ENCODE measurements at places on chromosomes 4 and X.
A peak's percentile ranks its signal among the peaks of the same experiment; 100 is the strongest.

DNA sequence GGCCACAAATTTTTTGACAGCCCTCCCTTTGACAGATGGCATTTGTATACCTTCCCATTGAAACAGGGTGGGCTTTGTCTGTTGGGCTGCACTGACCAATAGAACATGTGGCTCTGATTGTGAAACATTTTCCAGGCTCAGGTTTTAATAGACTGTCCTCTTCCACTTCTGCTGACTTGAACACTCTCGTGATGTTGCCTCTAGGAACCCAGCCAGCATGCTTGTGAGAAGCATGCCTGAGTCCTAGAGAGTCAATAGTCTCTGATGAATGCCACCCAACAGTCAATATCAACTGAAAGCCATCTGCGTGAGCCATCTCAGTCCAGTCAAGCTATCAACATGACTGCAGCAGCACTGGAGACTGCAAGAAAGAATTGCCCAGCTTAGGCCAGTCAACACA, 290.0 kb downstream of the SLC7A11 start:
- no peak for DNase-seq

GRCh38 chr4:114041117-114041475, 61.6 kb upstream of the ARSJ start:
- no peak for DNase-seq

DNA sequence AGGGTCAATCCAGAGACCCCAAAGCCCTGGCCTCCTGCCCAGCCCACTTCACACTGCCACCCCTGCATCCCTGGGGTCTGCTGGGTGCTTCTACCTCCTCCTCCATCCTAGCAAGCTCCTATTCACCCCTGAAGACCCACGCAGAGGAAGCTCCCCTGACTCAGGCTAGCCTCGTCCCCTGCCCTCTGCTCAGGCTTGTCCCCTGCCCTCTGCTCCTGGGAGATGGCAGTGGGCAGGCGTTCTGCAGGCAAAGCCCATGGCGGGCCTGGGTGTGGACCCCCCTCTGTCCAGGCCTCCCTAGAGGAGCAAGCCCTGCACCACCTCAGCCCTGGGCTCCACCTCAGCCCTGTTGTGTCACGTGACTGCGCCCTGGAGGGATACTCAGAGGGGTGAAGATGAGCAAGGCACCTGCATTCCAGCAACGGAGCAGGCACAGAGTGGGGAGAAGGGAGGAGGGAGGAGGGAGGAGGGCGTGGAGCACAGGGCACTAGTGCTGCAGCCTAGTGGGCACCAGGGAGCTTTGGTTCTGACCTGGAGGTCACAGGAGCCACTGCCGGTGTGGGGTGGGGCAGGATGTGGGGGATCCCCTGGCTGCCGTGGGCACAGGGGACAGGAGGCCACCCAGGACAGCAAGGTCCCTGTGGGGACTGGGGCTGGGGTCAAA, 27.6 kb upstream of the FGFR3 start:
- DNase-seq = no peak

DNA sequence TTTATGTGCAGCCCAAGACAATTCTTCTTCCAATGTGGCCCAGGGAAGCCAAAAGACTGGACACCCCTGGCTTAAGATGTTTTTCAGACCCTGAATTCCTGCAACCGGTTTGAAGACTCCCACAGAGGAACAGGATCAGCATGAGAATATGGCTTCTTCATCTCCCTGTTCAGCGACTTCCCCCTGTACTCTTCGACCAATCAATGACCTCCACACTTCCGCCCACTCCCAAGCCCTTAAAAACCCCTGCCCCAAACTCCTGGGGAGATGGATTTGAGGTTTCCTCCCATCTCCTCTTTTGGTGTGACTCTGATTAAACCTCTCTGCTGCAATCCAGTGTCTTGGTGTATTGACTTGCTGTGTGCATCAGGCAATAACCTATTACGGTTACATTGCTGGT, 344.4 kb downstream of the NR3C2 start:
- no peak for DNase-seq

DNA sequence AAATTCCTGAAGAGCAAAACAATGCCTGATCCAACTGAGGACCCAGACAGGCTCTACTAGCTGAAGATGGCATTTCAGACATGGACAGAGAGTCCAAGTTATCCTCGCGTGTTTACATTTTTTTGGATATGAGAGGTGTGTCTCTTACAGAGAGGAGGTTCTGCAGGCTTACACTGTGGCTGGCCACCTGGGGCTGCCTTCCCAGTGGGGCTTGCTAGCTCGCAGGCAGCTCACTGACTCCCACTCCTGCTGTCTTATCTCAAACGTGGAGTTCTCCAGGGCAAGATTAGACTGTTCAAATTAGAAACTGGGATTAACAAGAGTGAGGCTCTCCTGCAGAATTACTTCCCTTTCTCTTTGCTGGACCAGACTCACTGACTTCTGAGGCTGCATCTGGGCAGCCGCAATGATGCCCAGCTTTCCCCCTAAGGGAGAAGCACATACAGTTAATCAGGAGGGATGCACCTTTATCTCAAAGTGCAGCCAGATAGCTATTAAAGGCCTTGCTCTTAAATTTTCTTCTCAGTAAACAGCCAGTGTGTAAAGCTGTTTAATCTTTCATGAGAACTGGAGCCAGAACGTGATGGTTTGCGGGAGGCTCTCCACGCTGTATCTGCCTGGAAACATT, 123.0 kb downstream of the ENPP6 start:
- DNase-seq = no peak

DNA sequence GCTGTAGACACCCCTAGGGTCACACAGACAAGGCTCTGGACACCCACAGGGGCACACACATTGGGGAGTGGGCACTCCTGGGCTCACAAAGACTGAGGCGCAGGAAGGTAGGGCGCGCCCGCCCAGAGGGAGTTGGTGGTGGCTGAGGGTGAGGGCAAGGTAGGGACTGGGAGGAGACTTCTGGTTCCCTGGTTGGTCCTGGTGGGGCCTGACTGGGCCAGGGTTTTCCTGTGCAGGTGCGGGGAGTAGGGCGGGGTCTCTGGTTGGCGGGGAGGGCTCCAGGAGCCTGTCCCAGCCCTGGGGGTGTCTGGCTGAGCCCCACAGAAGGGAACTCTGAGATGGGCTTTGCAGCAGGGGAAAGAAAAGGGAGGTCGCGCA, 6.7 kb upstream of the WAS start:
- peak; percentile 31 for DNase-seq

- no peak for DNase-seq
Measured at GRCh38 chr4:84691170-84691691, 108.3 kb downstream of the CDS1 start.

GRCh38 chr4:71784569-71785197, 804 bp upstream of the GC start:
- DNase-seq = no peak

GRCh38 chr4:61805227-61805626, 605.1 kb downstream of the ADGRL3 start:
- no peak for DNase-seq

- DNase-seq = no peak
Measured at GRCh38 chr4:119690871-119691270, 62.3 kb upstream of the PDE5A start.

DNA sequence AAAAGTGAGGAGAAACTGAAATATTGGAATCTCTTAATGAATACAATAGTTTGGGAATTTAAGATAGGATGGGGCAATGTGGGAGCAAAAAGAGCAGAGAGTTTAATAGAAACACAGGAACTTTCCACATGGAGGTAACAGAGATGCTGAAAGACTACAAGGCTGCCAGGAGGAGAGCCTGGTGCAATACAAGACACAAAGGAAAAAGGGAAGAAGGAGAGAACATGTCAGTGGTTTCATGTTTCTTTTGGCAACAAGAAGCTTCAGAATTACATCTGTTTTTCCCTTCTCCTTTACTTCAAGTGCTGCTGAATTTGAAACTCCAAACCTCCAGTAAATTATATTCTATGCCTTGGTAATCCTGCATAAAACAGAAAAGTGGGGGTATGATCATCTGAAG, 474.3 kb downstream of the FAT4 start:
- DNase-seq = no peak

DNA sequence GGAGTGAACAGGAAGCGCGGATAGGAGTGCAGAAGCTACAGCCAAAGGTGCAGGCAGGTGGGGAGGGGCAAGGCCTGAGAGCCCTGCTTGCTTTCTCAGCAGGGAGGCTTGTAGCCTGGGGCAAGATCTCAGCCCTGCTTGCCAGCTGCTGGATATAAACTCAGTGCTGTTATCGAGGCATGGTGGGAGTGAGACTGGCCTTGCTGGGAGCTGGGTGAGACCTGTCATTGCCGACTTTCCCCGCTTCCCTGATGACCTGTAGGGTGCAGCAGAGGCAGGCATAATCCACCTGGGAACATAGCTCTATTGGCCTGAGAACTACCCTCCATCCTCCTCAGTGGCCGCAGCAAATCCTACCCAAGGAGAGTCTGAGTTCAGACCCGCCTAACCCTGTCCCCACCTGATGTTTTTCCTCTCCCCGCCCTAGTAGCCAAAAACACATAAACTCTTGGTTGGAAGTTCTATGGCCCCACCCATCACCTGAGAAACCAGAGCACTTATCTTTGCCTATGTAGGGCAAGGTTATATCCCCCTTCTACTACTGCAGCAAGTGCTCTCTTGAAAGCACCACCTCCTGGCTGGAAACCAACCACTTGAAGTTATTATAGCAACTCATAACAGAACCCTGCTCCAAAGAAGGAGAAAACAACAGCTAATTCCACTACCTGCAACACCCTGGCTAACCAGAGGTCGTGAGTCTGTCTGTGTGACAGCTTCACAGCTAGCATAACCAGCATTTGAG, 80.7 kb downstream of the FHIP1A start:
- DNase-seq = no peak

- DNase-seq = no peak
Measured at GRCh38 chr4:98505992-98506391, 152.4 kb downstream of the TSPAN5 start.

GRCh38 chrX:79035421-79035820, 90.2 kb downstream of the P2RY10 start:
- DNase-seq = no peak

DNA sequence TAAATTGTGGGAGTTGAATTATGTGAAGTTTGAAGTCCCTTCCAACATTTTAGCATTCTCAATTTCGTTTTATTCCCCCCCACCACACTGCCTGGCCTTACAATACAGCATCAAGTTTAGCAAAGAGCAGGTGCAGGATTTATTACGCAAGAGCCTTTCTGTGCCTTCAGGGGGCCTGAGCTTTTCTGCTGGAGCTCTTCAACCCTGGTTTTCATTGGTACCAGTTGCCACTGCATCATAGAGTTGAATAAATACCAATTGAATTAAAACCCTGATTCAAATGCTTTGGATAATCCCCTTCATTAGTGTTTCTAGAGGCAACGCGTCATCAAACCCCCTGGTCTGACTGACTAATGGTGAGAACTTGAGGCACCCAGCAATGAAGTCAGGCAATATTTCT, 43.6 kb upstream of the KIT start:
- no peak for DNase-seq

- DNase-seq = no peak
Measured at GRCh38 chr4:121827853-121828252, 4.2 kb upstream of the CCNA2 start.

DNA sequence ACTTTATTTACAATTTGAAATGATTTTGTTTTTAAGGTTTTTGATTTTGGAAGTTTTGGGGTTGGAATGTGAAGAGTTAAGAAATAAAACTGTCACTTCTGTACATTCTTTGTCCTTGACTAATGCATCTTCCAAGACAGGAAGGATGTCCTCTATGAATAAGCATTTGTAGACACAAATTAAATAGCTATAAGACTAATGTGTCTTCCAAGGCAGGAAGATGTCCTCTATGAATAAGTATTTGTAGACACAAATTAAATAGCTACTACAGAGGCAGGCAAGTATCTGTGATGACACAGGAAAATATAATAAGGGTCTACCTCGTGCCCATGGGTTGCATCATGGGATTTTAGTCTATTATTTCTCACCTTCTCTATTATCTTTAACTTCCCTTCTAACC, 14.5 kb downstream of the PRSS48 start:
- no peak for DNase-seq

DNA sequence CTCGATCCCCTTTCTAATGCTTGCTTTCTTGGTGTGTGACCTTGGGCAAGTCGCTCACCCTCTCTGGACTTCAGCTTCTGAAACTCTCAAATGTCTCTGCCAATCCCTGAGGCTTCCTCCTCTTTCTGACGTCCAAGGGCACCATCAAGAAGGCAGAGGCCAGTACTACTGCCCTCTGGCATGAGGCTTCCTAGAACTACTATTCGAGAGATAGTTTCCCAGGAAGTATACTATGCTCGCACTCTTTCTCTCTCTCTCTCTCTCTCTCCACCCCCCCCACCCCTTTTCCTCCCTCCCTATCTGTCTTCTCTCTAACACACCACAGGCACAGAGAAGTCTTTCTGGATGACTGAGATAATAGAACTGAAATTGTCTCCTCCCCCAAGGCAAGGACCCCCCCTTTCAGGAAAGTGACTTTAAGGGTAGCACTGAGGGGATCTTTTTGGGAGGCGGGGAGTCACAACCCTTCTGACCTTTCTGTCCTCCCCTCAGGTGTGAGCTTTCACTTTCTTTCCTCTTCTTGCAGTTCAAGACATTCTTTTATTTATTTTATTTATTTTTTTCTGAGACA, 20.0 kb upstream of the BCOR start:
- DNase-seq = no peak

DNA sequence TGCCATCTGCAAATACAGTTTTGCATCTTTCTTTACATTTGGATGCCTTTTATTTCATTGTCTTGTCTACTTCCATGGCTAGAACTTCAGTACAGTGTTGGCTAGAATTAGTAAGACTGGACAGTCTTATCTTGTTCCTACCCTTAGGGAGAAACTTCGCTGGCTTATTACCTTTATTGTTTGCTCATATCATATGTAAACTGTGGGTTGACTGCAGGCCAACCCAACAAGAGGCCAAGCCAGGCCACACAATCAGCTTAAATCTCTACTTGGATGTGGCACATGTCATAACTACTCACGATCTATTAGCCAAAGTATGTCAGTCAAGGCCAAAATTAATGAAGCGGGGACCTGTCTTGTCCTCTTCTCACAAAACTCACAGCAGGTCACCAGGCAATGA, 144.1 kb downstream of the THOC2 start:
- no peak for DNase-seq

GRCh38 chr4:155047755-155048154, 160.7 kb upstream of the NPY2R start:
- DNase-seq = no peak

DNA sequence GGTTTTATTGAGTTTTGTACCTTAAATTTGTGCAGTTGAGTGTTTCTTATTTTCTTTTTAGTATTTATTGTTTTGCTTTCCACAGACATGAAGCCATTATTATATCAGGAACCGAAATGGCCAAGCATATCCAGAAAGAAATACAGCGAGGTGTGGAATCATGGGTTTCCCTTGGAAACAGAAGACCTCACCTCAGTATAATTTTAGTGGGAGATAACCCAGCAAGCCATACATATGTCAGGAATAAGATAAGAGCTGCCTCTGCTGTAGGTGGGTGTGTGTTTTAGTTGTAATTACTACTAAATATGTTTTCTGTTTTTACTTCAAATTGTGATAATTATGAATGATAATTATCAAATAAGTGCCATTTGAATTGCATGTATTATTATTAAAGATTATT, 16.5 kb downstream of the MTHFD2L start:
- no peak for DNase-seq
